ENCODE measurements at places on chromosomes 2 and 18.

GRCh38 chr2:219844401-219845091 is 217.1 kb downstream of the SLC4A3 start:
- DNase-seq = no peak

GRCh38 chr2:175175896-175176295 is 5.6 kb downstream of the ATP5MC3 start:
- no peak for DNase-seq

DNA sequence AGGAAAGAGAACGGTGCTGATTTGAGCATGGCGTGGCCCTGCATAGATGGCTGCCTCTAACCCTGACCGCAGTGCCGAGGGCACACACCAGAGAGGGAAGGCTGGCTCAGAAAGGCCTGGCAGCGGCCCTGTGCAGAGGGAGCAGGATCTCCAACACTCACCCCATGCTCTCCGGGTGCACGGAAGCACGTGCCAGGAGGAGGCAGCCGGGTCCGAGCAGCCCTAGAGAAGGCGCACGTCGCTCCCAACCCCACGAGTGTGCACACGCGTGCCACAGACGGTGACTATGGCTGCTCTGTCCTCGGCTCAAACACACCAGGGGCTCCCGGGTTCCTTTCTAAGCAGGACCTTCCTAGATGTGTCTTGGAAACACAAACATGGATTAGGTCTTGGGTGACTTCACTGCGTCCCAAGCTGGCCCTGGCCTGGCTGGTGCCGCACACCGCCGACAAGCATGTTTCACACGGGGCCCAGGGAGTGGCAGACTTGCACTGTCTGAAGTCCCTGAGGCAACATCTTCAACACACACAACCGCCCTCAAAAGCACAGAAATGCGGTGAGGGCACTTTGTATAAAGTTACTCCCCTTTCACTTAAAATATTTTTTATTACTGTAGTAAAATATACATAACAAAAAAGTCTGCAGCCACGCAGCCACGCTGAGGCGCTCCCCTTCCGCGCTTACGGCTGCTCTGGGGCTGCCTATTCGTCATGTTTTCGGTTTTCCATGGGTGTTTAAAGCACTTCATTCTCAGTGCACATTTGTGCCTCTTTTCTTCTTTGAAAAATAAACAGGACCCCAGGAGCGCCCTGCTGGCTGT is 110.0 kb downstream of the ZNF516 start:
- no peak for DNase-seq

DNA sequence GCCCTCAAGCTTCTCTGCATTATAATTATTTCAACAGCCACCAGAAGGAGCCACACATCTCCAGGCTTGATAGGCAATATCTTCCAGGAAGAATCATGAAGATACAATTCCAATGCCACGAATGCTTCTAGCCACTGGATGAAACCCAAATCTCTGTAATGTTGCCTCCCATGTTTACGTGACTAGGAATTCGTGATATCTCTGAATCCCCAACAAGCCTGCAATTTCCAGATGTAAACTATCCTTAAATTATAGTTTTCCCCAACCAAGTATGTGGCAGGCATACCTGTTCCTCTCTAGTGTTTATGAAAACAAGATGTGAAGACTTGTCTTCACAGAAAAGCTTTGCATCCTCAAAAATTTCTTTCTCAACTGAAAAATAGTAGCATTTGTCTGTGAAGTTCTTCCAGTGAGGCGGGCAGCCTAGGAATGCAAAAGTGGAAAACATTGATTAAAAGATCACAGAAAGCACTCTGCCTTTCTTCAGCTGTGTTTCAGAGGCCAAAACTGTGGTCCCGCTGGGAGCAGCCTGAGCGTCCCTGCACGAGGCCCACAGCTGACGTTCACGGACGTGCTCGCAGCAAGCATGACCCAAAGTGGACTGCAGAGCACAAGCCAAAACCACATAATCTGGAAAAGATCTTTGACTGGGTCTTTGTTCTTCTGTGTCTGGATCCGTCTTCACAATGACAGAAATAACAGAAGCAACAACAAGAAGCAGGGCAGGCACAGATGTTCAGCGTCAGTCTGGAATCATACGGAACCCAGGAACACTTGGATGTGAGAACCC is 65.1 kb upstream of the THOC1 start:
- no peak for DNase-seq

DNA sequence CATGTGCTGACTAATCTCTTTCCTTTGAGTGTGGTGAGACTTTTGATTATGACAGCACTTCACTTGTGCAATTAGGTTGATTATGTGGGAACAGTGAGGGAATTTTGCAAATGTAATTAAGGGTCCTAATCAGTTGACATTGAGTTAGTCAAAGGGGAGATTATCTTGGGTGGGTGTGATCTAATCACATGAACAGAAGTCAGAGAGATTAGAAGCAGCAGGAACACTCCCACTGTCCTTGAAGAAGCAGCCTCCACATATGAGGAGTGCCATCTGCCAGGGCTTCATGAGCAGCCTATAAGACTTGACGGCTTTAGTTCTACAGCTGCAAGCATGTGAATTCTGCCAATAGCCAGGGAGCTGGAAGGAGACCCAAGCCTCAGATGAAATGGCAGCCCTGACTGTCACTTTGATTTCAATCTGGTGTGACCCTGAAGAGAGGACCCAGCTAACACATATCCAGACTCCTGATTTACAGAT is 89.4 kb upstream of the APCDD1 start:
- DNase-seq = no peak

All from iPS DF 6.9 (cell line).